ENCODE measurements at places on chromosomes 5 and 9.

DNA sequence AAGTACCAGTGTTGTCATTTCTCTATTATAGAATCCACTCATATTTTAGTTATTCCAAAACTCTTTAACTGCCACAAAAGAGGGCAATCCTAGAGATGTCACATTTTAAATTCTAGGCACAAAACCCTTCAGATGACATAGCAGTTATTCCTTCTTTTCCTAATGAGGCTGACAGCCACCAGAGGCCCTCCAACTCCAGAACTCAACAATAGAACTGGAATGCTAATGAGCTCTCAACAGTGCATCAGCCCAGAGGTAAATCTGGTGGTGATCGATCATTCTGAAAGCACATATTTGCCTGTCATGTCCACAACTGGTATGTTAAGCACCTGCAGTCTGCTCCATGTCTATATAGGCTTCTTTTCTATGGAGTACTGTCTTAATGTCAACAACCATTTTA, 40.2 kb upstream of the RAB3C start:
- DNase-seq, result no peak

DNA sequence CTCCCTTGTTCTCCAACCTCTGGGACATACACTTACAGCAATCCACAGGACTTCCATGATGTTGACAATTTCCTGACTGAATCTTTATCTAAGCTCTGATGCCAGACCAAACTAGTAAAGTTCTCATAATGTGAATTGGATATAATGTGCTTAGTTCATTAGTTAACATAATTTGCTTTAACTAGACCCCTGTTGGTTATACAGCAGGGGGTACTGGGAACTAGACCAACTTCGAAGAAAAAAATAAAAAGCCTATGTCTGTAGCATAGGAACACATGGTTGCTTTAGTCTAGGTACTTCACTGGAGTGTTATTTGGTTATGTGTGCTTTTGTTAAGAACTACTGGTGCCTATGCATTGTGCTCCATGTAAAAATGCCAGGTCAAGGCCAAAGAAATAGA, 173.8 kb downstream of the ADAMTS6 start:
- DNase-seq, result no peak

- DNase-seq, result no peak
Observed at GRCh38 chr5:132612846-132613245, 45.1 kb upstream of the IL13 start.

- DNase-seq, result no peak
Observed at GRCh38 chr9:109868207-109868606, 88.2 kb downstream of the PALM2AKAP2 start.

DNA sequence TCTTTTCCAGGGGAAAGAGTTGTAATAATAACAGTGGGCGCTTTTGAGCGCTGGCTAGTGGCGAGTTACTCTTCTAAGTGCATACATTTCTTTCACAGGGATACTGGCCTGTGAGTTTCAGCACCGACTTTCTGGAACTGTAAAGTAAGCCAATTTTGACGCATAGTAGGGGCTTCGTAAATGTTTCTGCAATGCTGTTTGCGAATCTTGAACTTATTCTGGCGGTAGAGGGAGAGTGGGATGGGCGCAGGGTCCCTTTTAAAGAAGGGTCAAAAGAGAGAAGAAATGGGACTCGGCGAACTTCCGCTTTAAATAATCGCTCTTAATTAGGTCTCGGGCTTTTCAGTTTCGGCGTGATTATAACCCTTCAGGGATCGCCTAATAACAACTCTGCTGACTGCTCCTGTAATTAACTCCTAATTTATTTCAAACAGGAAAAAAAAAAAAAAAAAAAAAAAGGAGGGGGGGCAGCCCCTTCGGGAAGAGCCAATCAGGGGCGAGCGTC, 351 bp upstream of the MSX2 start:
- DNase-seq, result no peak

DNA sequence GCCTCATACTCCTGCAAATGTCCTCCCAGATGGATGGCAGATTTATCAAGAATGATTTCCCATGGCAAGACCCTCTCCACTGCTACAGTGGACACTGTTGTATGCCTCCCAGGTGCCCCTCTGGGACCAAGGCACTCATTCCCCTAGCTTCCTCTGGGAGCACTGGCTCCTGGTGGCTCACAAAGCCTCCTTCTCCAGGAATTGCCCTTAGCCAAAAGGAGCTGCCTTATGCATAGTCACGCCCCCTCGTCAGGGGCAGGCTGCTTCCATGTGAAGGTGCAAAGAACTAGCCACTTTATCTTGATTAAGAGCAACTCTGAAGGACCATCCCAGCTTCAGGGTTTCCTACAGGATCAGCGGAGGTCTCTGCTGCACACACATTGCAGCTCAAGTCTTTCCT, 358.1 kb downstream of the CDK5RAP2 start:
- DNase-seq, result no peak

DNA sequence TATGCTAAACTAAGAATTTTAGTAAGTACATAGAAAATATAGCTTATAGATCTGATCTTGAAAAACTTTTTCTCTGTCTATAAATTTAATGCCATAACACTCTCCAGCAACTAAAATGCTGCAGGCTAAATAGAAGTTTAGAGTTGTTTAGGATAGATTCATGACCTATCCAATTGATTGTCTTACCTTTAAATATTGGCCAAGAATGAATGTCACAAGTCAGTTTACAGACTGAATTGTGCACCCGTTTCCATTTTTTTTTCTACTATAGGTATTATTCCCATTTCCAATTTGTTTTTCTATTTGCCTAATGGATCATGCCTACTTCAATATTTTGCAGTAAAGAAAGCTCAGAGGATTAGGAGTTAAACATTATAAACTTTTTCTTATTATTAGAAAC, 129.5 kb downstream of the MLLT3 start:
- no peak for DNase-seq

GRCh38 chr5:90287036-90287435, 122.5 kb downstream of the CETN3 start:
- DNase-seq, result no peak

- DNase-seq, result no peak
Observed at GRCh38 chr9:97761879-97762278, 64.7 kb upstream of the XPA start.

- DNase-seq, result no peak
Observed at GRCh38 chr5:33319151-33319550, 121.6 kb upstream of the TARS1 start.

- DNase-seq, result no peak
Observed at GRCh38 chr5:138289296-138289695, 14.9 kb upstream of the GFRA3 start.

GRCh38 chr5:168303393-168304025, 12.1 kb downstream of the WWC1 start:
- DNase-seq, result no peak

- no peak for DNase-seq
Observed at GRCh38 chr9:115553060-115553773, 435.3 kb upstream of the TNC start.

DNA sequence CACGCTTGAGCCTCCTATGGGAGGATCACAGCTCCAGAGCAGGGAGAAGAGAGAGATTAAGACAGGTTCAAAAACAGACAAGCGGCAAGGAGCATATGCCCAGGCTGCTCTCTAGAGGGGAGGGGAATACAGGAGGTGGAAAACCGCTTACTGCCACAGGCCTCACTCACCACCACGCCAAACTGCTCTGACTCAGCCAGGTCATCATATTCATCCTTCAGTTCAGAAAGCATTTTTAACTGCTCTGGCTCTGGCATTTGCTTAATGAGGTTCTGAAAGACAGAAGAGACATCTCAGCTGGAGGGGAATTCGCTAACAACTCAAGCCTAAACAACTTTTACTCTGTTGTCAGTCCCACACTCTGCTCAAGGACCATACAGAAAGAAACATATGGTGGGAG, 40.1 kb downstream of the PCDHGC5 start:
- no peak for DNase-seq
